ENCODE measurements at places on chromosomes 7 and 10.

DNA sequence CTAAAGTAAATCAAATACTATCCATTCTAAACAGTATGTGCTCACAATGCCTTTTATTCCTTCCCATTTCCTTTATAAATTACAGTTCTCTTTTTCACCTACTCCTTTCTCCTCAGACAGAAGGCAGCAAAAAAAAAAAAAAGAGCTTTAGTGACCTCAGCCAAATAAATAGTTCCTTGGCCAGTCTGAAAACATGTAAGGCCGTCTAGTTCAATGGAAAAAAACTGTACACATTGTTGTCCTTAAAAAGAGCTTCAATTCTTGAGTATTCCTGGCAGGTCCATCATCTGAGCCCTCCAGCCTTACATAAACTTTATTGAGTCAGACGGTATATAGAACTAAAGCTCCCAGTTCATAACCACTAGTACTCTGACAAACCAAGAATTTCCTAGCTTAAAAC lies 185.4 kb downstream of the CACNA2D1 start:
- no peak for DNase-seq

GRCh38 chr7:53315981-53316380 lies 280.5 kb downstream of the POM121L12 start:
- peak; percentile 86 for DNase-seq

- no peak for DNase-seq
Measured at GRCh38 chr7:142808461-142808801, 37.7 kb downstream of the PRSS2 start.

GRCh38 chr7:103541026-103541425 lies 95.0 kb upstream of the SLC26A5 start:
- DNase-seq, result peak; percentile 60

- no peak for DNase-seq
Measured at GRCh38 chr7:145599376-145599775, 517.2 kb upstream of the CNTNAP2 start.

DNA sequence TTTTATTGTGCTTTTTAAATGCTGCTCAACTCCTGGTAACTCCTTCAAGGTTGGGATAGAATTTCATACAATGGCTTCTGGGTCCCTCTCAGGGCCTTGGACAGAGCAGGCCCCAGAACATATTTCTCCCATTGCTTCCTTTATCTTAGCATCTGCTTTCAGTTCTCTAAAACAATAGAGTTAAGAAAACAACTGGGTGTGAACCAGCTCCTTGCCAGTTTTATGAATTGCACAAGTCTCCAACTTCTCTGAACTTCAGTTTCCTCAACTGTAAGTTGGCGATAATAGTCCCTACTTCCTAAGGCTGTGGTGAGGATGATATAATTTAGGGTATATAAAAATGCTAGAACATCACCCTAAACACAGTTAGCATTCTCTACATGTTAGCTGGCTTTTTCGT lies 77.0 kb upstream of the INHBA start:
- no peak for DNase-seq

DNA sequence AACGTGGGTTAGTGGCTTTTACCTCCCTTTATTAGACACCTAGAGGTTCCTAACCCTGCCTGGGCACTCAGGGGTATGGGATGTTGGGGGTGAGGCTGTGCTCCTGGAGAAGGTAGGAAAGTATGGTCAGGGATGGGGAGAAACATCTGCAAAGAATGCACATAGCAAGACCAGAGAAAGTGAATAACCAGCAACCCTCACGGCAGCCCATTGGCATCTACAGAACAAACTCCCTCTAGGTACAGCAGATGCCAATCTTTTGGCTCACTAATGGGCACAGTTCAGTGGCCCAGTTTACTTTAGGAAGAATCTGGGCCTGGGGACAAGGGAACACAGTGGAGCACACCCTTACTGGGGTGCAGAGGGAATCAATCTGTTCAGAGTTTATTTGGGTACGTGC lies 143.9 kb downstream of the JAZF1 start:
- DNase-seq, result peak; percentile 43

- DNase-seq, result no peak
Measured at GRCh38 chr7:50146692-50147091, 53.6 kb upstream of the ZPBP start.

DNA sequence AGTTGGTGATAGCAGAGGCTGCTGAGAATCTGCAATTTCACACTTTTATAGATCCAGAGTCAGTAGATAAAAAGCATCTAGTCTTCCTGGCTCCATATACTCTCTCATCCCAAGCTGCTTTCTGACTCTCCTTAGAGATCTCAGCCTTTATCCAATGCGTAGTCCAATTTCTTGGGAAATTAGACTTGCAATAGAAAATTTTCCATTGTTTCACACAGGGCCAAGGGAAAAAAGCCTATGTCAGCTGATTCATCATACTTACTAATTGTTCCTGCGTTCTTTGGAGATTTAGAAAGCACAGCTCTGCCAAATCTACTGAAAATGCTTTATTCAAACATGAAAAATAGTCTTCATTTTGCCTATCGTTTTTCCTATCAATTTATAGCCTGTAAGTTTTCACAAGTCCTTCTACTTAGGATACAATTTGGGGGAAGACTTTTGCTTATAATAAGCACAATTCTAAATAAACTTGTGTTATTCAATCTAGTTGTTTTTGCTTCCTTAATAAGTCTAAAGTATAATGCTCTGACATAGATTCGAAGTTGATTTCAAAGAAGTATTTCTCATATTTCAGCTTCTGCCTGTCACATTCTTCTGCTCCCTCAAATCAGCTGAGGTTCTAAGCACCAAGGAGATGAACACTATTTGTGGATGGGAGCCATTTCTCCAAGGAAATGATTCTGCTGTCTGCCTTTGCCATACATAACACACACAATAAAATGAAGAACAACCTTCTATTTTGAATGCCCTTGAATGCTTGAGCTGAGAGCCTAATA lies 165.4 kb downstream of the ADAM12 start:
- DNase-seq, result no peak

- DNase-seq, result peak; percentile 46
Measured at GRCh38 chr10:124648738-124649137, 95.4 kb downstream of the FAM53B start.

DNA sequence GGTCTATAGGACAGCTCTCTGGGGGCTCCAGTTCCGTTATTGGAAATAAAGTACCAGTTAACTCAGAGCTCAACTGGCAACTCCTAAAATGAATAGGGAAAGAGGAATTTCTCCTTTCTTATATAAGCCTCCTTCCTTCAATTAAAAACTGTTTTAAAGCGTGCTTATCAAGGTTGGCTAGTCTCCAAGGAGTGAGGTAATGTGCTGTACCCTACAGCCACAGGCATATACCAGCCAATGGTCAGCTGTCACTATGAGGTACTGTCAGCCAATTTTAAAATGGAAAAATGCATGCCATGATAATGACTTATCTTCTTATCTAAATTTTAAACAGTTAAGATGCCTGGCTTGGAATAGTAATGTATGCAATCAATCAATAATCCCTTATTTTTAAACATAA lies 76.2 kb downstream of the PLCE1 start:
- peak; percentile 33 for DNase-seq

DNA sequence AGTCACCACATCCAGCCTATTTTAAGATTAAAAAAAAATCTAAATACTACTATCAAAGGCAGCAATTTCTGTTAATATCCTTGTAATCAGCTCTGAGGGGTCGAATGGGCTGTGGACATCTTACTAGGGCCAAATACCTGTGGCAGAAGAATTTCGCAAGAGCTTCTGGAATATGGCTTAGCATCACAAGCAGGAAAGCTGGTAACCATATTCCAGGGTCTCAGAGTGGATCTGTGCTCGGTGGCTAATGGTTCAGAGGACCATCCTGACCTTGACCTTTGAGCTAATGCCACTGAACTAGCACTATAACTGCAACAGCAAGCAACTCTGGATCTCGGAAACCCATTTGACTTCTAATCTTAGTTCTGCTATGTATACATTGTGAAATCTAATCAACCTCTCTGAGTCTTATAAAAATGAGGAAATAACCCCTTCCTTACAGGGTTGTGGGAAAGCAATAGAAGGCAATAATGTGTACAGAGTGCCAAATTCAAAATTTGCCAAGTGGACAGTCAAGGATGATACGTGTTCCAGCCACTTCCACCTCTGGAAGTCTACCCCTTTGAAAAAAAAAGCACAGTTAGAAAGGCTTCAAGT lies 65.5 kb downstream of the CYP26A1 start:
- DNase-seq, result no peak
